ENCODE measurements at places on chromosomes 4 and X.

DNA sequence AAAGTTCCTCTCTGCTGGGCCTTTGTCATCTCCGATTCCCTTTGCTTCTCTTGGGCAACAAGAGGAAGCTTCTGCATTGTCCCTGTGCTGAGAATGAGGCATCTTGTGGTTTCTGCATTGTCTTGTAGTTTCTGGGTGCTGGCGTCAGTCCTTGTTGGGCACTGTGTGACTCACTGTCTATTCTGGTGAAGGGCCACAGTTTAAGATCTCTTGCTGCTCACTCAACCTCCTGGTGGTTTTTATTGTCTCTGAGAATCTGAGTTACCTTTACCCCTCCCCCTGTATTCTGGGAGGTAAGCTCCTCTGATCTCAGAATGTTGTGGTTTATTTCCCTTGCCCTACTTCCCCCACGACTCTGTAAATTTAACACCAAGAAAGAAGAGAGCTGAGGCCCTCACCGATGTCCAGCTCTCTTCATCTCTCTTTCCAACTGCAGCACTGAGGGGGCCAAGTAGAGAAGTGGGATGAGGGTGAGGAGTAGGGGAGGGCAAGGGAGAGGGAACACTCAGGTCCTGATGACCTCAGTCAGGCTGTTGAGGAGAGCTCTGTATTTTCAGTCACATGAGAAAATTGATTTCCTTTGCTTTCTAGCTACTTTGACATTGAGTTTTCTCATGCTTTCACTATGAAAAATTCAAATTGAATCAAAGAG lies 441.6 kb upstream of the PITX2 start:
- peak; percentile 97 for DNase-seq

GRCh38 chr4:141391771-141392170 lies 171.1 kb downstream of the ZNF330 start:
- DNase-seq, result peak; percentile 65

DNA sequence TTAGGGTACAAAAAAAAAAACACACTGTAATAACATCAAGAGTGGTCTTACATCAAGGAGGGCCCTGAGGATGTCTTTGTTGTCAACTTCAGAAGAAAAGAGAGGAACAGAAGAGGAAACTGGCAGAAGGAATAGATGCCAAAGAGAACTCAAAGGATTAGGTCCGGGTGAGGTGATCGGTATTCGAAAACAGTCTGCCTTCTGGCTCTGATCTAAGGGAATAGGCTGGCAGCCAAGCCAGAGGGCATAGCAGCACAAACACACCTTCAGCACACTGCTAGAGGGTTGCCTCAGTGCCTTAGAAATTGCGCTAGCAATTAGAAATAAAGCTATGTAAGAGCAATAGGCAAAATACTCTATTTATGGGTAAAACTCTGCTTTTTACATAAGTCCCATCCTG lies 91.4 kb upstream of the TTC29 start:
- no peak for DNase-seq

- DNase-seq, result peak; percentile 86
Observed at GRCh38 chr4:40915318-40916217, 165.8 kb downstream of the NSUN7 start.

DNA sequence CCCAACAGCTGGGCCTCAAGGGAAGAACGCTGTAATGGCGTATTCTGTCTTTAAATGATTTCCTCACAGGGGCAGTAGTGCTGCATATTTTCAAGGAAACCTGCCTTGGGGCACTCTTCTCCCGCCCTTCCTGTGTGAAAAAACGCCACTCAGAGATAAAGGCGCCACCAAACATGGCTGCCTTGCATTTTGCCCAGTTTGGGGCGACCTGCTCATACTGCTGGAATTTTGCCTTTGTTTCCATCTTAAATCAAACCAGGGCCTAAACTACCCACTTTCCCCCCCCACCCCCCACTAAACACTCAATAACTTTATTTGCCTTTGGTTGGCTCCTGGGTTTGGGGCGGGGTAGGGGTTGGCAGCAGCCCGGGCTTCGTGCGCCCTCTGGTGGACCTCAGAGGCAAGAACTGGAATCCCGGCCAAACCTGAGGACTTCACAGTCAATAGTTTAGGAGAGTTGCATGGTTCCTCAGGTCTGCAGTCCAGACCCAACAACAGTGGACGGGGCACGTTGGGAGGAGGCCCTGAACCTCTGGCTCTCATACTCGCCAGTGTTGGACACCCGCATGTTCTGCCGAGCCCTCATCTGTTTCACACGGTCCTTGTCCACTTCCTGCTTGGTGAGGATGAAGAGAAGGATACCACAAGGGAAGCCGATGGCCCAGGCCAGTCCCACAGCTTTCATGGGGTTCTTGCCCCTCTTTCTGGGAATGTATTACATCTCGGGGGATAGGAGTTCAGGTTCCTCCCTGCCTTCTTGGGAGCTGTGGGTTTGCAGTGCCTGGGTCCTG lies 220.1 kb upstream of the STK26 start:
- peak; percentile 8 for DNase-seq

DNA sequence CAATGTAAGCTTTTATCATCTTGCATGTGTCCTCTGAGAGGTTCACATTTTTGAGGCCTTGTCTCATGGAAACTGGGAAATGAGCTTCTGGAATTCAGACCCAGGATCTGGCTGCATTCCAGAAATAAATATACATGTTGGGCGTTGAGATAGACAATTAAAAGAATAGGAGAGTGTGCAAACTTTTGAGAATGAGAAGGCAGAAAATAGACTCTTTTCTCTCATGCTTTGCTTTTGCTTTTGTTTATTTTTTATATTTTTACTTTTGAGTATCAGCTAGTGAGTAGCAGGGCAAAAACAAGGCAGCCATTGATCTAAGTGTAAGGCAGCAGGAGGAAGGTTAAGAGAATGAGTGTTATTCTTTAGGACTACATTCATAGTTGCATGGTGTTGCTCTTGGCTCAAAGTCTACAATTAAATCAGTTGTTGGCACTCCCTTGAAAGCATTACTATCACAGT lies 12.4 kb downstream of the SHROOM3 start:
- peak; percentile 58 for DNase-seq

- DNase-seq, result no peak
Observed at GRCh38 chr4:47500776-47501175, 15.7 kb downstream of the ATP10D start.

DNA sequence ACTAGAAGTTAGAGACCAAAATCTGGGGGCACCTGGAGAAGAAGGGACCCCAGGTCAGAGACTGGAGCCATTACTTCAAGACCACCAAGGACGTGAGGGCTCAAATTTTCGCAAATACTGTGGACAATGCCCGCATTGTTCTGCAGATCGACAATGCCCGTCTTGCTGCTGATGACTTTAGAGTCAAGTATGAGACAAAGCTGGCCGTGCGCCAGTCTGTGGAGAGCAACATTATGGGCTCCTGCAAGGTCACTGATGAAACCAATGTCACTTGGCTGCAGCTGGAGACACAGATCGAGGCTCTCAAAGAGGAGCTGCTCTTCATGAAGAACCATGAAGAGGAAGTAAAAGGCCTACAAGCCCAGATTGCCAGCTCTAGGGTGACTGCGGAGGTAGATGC lies 101.2 kb downstream of the NCAPG start:
- no peak for DNase-seq

DNA sequence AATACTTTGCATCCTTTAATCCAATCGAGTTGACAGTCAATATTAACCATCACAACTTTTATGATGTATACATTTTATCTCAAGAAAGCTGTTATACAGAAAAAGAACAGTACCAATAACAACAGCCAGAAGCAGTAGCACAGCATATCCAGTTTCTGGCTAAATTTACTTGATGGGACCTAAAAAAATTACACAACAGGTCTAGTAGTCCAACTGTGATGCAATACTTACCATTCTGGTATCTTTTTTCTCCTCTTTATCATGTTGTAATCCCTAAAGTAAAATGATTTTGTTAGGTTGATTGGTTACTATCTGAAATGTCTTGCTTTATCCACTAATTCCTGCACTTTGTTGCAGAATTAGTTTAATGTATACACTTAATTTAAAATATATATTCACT lies 1150.6 kb downstream of the FAT4 start:
- no peak for DNase-seq

GRCh38 chrX:56782352-56782751 lies 53.3 kb downstream of the NBDY start:
- no peak for DNase-seq

- peak; percentile 92 for DNase-seq
Observed at GRCh38 chr4:109921384-109921808, 8.7 kb downstream of the EGF start.

DNA sequence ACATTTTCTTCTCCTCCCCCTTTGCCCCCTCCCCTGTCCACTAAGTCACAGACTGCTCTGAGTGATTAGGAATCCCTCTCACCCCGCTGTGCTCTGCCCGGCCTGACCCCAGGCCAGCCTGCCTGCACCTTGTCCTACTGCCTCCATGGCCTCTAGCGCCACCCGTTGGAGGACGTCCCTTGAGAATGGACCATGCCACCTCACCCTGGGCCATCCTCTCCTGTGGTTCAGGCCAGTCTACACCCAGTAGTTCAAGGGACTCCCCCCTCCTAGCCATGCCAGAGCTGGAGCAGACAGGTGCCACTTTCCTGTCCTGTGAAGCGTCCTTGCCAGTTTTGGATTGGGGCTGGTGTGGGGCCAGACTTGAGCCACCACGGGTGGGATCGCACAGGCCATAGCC lies 9.7 kb upstream of the IRAK1 start:
- no peak for DNase-seq

DNA sequence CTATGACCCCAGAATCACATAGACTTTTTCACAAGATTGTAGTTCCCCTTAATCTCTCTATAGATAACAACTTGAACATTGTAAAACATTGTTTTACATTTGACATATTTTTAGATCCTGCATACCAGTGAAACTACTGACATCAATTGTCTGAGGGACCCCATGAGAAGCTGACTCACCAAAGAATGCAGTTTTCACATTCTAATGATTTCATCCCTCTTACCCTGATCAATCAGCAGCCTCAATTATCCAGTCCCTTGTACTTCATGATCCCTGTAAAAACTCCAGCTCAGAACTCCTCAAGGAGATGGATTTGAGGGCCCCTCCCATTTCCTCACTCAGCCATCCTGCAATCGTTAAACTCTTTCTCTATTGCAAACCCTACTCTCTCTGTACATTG lies 411.0 kb upstream of the NDST3 start:
- no peak for DNase-seq

GRCh38 chr4:123743848-123744247 lies 347.3 kb downstream of the SPRY1 start:
- no peak for DNase-seq

DNA sequence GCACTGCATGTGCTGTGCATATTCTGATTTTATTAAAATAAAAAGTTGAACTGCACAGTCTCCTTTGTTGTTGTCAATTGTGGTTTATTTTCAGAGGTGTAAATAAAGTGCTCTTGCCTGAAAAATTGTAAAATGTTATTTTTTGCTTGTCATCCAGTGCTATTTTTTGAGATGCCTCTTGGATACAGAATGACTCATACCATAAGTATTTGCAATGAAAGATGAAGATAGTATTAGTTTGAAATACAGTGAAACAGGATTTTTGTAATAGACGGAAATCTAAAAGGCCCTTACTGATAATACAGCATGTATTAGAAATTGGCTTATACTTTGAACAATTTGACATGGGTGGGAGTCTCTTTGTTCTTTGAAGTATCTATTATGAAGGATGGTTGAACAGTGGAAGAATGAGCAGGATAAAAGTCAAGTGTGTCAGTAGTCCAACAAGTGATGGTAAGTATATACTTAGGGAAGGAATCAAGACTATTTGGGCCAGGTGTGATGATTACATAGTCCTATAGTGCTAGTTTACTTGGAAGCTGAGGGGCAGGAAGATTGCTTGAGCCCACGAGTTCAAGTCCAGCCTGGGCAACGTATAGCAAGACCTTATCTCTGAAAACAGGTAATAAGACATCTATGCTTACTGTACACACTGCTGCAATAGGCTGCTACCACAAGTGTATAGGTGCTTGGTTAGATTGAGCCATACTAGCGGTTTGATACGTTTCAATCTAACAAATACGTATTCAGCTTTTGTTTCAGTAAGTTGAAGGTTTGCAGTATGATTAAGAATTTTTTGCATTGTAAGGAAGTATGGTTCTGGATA lies 16.4 kb downstream of the DDX3X start:
- DNase-seq, result peak; percentile 53

DNA sequence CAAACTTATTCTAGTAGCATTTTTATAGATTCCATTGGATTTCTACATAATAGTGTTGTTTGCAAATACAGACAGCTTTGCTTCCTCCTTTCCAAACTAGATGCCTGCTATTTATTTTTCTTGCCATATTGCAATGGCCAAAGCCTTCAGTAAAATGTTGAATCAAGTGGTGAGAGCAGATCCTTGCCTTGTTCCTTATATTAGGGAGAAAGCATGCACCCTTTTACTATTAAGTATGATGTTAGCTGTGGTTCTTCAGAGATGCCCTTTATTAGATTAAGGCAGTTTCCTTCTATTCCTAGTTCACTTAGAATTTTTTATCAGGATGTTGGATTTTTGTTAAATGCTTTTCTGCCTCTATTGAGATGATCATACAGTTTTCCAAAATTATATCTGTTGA lies 233.7 kb downstream of the CBR4 start:
- DNase-seq, result no peak

DNA sequence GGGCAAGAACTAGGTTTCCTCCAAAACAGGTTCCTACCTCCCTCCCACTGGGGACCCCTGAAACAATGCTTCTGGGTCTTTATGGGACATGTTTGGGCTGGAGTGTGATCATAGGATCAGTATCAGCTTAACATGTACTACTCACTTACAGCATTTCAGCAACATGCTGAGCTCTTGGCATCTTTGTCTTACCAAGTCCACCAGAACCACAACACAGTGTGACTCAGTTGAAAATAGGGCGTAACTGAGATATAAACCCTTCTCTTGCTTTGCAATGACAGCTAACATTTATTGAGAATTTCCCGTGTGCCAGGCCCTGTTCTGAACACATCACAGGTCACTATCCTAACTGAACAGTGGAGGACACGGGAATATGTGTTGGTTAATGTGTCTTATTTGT lies 218.5 kb upstream of the LNX1 start:
- DNase-seq, result no peak

DNA sequence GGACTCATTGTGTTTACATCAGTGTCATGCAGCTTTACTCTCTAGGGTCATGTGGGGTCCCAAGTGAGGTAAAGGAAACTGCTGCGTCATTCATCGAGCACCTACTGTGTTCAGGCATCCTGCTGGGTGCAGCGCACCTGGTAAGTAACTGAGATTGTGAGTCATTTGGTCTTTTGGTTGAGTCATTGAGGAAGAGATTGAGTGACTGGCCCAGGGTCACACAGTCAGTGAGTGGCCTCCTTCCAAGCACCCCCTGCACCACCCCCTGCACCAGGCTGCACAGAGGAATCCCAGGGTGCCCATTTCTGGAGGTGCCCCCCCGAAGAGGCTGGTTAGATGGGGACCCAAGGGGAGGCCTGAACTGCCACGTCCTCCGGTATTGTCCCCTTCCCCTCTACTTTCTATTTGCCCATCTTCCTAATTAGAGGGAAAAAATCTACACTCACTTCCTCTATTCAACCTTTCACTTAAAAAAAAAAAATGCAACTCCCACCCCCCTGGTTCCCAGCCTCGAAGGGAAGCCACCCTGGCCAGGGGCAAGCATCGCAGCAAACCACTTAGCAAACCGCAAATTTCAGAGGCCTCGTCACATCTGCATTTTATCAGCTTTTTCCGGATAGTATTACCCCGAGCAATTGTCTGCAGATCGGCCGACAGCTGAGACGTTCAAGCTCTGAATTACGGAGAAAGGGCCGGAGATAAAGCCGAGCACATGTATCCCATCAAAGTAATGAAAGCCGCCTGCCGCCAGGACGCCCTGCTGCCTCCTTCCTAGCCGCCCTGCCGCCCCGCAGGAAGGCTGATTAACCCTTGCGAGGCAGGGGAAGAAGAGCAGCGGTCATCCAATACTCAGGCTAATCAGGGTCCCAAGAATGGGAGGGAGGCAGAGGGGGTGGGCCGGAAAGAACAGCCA lies 96.3 kb upstream of the MSX1 start:
- peak; percentile 50 for DNase-seq

- DNase-seq, result peak; percentile 5
Observed at GRCh38 chr4:156195914-156196313, 242.2 kb upstream of the CTSO start.
